ENCODE measurements at places on chromosomes 6 and 20. TPM values are rescaled to one million over a fixed set of nuclear protein-coding genes. Genes with fewer than 3 reads are reported as not detected.

Gene EFHC1
- 68.1 TPM for total RNA-seq

Gene SLC26A8
- total RNA-seq: 1.5 TPM

Gene DLK2
- total RNA-seq: 2.4 TPM

Gene PSORS1C2
- not detected for total RNA-seq

Gene SNX21
- 67.5 TPM for total RNA-seq

Gene C6orf58
- total RNA-seq: not detected

Gene SCRT2
- not detected for total RNA-seq

Gene TRIM10
- 0.14 TPM for total RNA-seq

Gene MPIG6B
- 0.66 TPM for total RNA-seq

Gene CABLES2
- 3.3 TPM for total RNA-seq

Gene ADTRP
- total RNA-seq: 8.4 TPM

Gene BPIFB1
- total RNA-seq: 171 TPM

Gene CPNE5
- 0.89 TPM for total RNA-seq

Gene CDH22
- total RNA-seq: 0.15 TPM

Gene MEP1A
- total RNA-seq: not detected
